ENCODE measurements at places on chromosomes 16 and 17. TPM values are rescaled to one million over a fixed set of nuclear protein-coding genes. Genes with fewer than 3 reads are reported as not detected.

Gene TRPV3
- not detected for total RNA-seq

Gene GAN
- total RNA-seq: 15.7 TPM

Gene CDK5R1
- 2.1 TPM for total RNA-seq

Gene VMO1
- total RNA-seq: 0.93 TPM

Gene CRAMP1
- 16.0 TPM for total RNA-seq

Gene OR1A2
- total RNA-seq: not detected

Gene CCL17
- total RNA-seq: not detected

Gene NT5M
- total RNA-seq: 0.53 TPM

Gene ABCA3
- total RNA-seq: 31.2 TPM

Gene BCAR1
- total RNA-seq: 266 TPM

Gene TBC1D3I
- total RNA-seq: 1.1 TPM

Gene PTGES3L
- 0.27 TPM for total RNA-seq

Gene DNAH3
- total RNA-seq: 0.07 TPM

All from thoracic aorta endothelial cell (primary cell).